ENCODE measurements at places on chromosomes 2 and 18.

DNA sequence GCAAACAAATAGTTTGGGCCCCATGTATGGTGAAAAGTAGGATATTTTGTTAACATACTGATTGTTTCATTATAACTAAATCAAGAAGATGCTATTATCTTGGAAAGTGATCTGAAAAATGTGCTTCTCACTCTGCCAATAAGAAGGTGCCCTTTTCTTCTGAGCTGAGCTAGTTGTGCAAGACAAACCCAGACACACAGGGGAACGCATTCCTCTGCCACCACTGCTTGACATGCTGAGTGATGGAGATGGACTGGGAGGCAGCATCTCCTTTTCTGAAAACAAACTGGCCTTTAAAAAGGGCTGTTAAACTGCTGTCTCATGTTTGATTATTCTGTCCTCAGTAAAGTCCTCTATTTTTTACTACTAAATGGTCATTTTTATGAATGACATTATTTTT lies 1989.9 kb upstream of the CELF4 start:
- peak; percentile 10 for DNase-seq

- DNase-seq, result peak; percentile 10
Measured at GRCh38 chr2:132465917-132466316, 49.3 kb downstream of the GPR39 start.

DNA sequence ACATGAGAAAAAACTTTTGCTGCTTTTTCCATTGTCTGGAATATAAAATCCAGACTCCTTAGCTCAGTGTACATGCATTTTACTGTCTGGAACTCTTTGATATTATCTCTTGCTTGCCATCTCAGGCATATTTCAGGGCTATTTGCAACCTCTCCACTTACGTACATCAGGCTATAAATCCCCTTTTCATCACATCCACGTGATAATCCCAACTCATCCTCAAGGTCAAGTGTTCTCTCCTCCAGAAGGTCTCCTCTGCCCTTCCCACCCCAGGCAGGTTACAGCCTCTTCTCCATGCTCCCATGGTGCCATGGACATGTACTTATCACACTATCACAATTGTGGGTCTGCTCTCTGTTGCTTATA lies 202.5 kb upstream of the RBMS1 start:
- no peak for DNase-seq

DNA sequence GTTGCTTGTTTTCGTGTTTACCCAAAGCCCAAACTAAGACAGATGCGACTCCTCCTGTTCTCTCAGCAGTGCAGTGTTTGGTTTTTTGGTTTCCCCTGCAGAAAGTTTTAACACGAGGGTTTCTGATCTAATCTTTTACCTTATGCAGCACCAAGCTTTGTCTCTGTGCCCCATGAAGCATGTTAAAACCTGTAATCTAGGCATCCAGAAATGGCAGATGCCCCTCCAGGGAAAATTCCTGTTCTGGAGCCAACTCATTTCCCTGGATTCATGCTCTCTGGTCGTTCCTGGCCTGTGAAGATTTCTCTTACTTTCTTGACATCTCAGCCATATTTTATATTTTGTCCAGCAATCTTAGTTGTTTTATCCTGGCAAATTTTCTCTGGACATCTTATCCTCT lies 91.5 kb downstream of the LTBP1 start:
- no peak for DNase-seq

GRCh38 chr2:157254041-157254440 lies 3.5 kb upstream of the GALNT5 start:
- DNase-seq, result no peak

- DNase-seq, result no peak
Measured at GRCh38 chr2:187419808-187420207, 28.2 kb downstream of the CALCRL start.

DNA sequence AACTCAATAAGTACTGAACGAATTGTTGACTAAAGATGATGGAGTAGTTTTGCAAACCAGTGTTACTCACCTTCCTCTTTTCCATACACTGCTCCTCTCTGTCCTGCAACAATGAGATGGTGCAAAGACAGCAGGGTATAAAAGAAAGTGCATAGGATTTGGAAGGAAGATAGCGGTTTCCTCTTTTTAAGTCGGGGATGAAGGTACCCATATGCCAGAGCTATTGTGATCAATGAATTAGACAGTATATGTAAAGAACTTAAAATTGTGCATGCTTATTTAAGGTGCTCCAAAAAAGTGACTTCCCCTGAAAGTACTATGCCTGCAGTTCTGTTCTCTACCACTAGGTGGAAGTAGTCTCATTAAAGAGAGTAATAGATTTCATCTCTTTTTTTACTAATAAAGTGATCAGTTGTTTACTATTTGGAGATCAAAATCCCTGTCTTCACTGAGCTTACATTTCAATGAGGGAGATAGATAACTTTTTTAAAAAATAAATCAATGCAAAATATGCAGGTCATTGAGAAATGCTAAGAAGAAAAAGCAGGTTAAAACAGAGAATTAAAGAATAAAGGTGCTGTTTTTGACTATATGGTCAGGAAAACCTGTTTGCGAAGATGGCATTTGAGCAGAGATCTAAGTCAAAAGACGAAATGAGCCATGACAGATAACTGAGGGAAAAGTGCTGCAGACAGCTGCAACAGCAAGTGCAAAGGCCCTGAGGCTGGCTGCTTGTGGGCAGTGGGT lies 339.7 kb upstream of the SLC14A2 start:
- no peak for DNase-seq

DNA sequence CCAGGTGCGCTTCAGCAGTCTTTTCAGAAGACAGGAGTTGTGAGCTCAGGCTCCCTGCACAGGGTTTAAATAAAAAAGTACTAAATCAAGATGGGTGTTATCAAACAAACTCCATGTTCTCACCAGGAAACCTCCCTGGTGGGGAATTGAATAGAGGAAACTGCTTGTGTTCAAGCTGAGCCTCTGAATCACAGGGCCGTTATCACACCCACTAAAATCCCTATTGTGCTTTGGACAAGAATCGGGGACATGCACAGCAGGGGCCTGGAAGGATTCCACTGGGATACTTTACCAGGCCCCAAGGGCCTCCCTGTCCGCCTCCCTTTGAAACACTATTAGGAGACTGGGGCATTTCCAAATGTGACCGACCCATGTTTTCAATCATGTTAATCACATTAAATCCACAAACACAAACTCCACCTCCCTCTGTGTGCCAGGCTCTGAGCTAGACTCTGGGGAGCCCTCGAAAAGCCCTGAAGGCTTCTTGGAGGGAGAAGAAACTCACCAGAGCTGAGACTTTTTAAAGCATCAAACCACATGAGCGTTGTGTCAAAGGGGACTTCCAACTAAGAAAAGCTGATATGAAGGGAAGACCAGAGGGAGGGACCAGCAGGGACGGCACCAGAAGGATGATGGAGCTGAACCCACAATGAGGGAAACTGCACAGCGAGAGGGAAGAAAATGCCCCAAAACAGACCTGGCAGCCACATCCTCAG lies 458.7 kb upstream of the ID2 start:
- no peak for DNase-seq

GRCh38 chr2:45834372-45834771 lies 182.9 kb downstream of the PRKCE start:
- DNase-seq, result no peak

DNA sequence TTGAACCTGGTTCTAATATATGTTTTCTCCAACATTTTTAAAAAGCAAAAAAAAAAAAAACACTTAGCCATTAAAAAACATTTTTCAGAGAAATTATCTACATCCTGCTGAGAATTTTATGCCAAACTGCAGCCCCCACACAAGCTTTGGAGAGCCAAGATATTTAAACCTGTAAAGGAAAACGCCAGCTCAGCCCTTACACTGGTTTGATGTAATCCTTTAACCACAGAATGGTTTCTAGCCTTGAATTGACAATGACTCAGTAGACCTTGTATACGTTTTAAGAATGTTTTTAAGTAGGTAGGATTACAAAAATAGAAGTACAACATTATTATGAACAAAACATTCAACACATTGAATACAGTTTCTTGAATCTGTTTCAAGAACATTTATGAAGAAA lies 113.6 kb downstream of the BABAM2 start:
- DNase-seq, result peak; percentile 97

DNA sequence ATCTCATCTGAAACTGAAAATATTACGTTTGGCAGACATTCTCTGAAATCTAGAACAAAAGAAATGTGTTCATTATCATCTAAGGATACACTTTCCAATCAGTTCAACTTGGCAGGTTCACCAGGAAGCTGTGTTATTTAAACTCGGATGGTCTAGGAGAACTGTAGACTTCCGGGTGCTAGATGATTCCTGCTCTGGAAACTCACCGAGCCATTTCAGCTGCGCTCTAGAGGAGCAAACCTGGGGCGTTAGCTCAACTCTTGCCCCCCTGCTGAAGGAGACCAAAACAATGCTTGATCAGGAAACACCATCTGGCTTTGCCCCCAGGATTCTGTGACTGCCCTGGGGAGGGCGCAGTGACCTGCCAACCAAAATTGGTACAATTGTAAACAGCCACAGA lies 22.9 kb downstream of the MLPH start:
- DNase-seq, result no peak

GRCh38 chr2:3729055-3729448 lies 25.7 kb downstream of the DCDC2C start:
- no peak for DNase-seq

DNA sequence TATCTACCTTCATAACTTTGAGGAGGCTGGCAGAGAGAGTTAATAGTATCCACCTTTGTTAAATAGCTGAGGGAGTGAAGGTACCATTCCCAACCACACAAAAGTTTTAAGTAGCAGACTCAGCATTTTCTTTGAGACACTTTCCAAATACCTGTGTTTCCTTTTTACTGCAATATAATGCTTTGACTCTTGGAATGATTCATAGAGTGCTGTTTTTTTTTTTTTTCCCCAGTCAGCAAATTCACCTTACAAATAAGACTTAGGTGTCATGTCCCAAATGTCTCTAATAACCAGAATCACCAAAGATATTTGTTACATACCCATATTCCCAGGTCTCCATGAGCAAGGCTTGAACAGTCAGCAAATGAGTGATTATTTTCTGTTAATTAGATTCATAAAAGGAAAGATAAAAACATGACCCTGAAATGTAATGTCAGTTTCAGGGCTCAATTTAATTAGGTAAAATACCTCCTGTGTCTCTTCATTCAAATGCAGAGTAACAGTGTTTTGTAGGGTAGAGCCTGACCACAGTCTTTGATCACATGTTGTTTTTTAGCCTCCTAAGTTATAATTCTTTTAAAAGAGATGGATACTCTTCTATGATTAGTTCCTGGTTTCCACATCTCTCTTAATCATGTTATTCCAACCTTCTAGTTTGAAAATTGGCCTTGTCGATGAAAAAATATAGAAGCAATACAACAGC lies 39.9 kb downstream of the SLC5A7 start:
- DNase-seq, result no peak

DNA sequence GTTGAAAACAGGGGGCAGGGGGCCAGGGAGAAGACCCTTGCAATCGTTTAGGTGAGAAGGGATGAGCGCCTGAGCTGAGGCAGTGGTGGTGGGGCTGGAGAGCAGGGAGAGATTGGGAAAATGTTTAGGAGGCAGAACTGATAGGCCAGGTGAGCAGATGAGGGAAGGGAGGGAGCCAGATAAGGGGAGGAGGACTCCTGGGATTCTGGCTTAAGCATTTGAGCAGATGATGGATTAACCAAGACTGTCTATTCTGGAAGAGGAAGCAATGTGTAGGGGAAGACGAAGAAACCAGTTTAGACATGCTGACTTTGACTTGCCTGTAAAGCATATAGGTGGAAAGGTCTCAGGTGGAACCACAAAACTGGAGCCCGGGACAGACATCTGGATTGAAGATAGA lies 49.9 kb upstream of the ASPRV1 start:
- no peak for DNase-seq

- DNase-seq, result no peak
Measured at GRCh38 chr2:234953116-234954031, 1.6 kb downstream of the SH3BP4 start.

DNA sequence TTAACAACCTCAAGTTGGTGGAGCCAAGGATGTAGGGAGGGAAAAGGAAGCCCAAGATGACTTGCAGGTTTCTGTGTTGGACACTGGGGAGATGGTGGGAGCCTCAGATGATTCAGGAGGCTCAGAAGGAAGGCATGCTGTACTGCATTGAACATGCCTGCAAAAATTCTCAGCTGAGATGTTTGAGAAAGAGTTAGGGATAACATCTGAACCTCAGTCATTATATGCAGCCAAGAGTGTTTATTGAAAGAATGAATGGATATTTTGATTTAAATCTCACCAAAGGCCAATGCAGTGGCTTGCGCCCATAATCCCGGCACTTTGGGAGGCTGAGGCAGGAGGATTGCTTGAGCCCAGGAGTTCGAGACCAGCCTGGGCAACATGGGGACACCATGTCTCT lies 243.0 kb downstream of the MYCN start:
- no peak for DNase-seq

DNA sequence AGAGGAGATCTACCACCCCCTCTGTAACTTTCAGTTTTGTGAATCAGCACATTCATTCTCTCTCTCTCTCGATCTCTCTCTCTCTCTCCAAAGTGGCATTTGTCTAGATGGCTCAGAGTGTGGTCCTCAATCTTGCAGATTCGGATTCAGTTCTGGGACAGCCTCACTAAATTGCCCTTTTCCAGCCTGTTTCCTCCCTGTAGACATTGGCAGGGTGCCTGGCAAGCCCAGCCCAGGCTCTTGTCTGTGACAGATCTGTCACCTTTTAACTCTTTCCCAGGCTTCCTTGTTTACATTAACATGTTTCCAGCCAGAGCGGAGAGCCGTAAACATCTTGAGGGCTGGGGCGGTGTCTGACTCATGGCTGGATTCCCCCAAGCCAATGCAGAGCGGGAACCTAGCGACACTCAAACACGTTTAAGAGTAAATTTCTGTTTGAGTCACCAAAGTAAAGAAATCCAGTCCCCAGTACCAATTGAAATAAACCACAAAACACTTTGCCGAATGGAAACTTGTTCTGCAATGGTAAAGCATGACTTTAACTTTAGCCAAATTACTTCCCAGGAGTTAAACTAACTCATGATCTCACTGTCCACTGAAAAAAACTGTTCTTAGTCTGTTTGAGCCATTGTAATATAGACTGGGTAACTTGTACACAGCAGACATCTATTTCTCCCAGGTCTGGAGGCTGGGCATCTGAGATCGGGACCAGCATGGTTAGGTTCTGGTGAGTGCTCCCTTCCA lies 6.6 kb upstream of the CYP27C1 start:
- peak; percentile 94 for DNase-seq

- DNase-seq, result peak; percentile 79
Measured at GRCh38 chr2:170177950-170178781, at the start of gene MYO3B. Gene MYO3B (plus strand): TSS chr2:170178147. CDS start chr2:170178288, 141 bp downstream.

- DNase-seq, result no peak
Measured at GRCh38 chr18:25305584-25305983, 46.4 kb downstream of the ZNF521 start.

- DNase-seq, result peak; percentile 62
Measured at GRCh38 chr18:13003466-13003896, 12.3 kb downstream of the CEP192 start.
